NCI-H2029 (cell line): ENCODE measurements at places on chromosomes 6 and 20.

DNA sequence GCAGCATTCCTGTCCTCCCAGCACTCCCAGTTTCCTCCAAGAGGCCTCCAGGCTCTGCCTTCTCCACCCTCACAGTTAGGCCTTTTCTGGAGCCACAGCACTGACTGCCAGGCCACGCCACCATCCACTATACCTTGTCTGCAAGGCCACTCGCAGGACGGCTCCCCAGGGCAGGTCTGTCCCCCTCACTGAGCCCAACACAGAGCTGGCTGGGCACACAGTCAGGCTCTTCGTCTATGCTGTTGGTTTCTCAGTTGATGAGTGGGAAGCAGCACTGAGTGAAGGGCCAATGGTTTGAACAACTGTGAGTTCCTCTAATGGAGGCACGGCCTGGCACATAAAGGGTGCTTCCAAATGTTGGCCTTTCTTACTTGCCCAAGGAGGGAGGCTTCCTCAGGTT lies 95.2 kb downstream of the GRM4 start:
- DNase-seq = no peak

GRCh38 chr6:42236030-42236429 lies 18.4 kb upstream of the MRPS10 start:
- DNase-seq = no peak

GRCh38 chr6:24524805-24525204 lies 30.0 kb downstream of the ALDH5A1 start:
- peak; percentile 48 for DNase-seq

DNA sequence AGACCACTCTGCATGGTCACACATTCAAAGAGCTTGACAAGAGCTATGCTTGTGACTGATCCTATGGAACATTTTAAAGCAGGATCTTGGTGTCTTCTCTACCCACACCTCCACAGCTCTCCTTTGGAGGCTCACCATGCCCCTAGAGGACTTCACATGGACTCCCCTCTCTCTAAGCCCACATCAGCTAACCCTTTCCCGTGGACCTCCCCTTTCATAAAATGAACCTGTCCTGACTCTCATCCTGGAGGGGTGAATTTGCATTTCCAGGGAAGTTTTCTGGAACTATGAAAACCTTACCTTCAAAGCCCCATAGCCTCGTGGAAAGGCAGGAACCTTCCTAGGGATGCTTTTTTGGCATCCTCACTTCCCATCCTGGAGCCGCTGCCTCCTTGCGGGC lies 184.4 kb upstream of the SUPT3H start:
- DNase-seq = no peak

GRCh38 chr6:27605401-27606342 lies 132.8 kb upstream of the ZNF184 start:
- DNase-seq = no peak

- no peak for DNase-seq
Measured at GRCh38 chr6:6816716-6817115, 228.2 kb downstream of the LY86 start.

DNA sequence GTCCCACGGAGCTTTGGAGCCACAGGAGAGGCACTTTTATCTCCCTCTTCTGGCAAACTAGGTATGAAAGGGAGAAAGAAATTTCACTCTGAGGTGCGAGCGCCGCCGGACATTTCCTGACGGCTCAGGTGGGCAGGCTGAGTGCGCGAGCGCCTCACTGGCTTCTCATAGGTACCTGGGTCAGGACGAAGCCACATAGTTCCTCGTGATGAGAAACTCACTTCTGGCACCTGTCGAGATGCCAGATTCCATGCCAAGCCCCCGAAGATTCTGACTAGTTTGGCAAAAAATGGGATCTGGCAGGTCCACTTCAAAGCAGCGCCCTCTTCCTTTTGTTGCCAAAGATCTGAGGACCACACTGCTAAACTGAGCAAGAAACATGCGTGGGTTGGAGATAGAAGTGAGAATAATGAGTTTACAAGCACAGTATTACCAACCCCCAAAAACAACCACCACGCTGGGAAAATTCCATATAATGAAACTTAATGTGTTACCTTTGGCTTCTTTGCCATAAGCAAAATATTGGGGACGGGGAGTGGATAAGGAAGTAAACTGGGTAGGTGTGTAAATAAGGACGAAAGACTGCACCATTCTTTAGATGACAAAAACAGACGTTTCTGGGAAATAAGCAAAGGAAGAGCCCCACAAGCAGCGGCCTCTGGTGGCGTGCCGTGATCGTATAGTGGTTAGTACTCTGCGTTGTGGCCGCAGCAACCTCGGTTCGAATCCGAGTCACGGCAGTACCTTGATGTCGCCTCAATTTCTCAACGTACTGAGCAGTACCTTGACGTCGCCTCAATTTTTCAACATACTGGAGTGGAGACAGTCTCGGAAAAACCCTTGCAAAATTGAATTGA lies 89.8 kb upstream of the PRSS16 start:
- DNase-seq = no peak

DNA sequence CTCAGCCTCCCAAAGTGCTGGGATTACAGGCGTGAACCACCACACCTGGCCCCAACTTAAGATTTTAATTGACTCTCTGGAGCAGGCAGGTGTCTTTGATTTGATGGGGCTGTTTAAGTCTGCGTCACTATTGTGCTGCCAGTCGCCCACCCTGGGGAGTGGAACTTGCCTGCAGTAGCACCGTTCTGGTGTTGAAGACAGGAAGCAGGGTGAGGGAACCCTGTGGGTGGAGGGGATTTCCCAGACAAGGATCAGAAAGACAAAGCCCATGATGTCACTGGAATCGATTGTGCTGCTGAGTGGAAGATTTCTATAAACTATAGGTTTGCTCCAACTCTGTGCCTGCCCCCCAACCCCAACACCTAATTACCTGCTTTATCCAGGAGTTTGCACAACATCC lies 11.0 kb downstream of the ALDH8A1 start:
- DNase-seq = no peak

DNA sequence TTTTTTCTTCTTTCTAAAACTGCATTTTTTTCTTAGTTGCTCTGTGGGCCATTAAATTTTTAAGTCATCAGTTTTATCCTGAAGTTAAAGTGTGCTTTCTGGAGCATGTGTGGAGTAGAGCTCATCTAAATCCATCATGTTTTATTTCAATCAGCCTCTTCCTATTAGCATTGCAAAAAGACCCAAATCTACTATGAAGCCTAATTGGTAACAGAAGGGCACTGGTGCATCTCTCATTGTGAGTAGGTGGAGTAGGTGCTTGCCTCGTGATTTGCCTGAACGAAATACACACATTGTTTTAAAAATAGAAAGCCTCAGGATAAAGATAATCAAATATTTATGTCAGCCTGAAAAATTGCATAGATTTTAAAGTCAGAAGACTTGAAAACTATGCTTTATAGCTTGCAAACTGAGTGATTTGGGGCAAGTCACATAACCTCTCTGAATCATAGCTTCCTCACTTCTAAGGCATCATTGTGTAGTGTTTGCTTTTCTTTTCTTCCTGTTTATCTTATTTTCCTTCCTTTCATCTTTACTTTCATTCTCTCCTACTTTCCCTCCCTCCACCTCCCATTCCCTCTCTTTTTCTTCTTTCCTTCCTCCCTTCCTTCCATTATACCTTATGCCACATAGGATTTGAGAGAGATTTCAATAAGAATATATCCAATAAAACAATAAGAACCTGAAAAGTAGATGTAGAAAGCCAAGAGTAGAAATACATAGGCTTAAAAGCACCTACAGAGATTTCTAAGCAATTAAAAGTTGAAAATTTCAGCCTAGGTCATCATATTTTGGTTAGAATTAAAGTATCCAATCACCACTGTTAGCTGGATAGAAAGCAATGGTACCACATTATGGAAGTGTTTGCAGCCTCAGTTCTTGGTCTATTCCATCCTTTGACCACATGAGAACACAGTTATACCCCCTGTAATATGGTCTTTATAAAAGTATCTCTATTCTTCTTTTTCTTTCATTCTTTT lies 49.6 kb upstream of the RNF146 start:
- no peak for DNase-seq

DNA sequence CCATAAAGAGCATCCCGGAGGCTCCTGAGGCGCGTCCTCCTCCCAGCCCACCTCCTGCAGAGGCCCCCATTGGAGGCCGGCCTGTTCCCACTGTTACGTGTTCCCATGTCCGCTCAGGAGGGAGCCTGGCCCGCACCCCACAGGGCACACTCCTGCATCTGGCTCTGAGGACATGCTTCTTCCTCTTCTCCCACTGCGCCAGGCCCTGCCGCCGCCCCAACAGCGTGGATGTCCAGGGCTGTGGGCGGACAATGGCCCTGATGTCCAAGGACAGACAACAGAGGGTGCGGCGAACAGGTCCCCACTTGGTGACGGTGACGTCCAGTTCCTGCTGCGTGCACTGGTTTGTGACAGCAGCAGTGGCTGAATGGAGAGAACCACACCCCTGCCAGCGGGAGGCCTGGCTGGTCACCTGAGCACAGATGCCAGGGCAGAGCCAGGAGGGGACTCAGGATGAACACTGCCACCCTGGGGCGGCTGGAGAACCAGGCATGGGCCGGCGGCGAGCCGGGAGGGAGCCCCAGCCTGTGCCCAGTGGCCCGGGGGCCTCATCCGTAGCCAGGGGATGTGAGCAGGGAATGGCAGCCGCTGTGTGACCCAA lies 26.6 kb downstream of the FRMD1 start:
- DNase-seq = no peak

- no peak for DNase-seq
Measured at GRCh38 chr20:2599288-2600006, 53.0 kb upstream of the NOP56 start.

DNA sequence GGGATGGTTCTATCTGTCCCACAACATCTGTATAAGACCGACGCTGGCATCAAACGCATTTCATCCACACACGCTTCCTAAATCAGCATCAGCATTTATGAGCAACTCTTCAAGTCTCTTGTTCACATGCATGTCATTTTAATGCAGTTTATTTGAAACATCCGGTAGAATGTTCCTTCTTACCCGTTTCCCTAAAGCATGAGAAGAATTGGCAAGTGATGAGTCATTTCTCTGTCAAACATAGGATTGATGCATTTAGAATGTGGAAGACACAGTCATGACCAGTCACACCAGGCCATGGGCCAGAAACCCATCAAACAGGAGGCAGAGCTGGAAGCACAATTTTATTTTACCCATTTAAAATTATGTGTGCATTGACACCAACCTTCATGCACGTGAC lies 122.8 kb downstream of the UST start:
- DNase-seq = no peak

- DNase-seq = no peak
Measured at GRCh38 chr6:169915769-169916550, 164.5 kb downstream of the ERMARD start.

DNA sequence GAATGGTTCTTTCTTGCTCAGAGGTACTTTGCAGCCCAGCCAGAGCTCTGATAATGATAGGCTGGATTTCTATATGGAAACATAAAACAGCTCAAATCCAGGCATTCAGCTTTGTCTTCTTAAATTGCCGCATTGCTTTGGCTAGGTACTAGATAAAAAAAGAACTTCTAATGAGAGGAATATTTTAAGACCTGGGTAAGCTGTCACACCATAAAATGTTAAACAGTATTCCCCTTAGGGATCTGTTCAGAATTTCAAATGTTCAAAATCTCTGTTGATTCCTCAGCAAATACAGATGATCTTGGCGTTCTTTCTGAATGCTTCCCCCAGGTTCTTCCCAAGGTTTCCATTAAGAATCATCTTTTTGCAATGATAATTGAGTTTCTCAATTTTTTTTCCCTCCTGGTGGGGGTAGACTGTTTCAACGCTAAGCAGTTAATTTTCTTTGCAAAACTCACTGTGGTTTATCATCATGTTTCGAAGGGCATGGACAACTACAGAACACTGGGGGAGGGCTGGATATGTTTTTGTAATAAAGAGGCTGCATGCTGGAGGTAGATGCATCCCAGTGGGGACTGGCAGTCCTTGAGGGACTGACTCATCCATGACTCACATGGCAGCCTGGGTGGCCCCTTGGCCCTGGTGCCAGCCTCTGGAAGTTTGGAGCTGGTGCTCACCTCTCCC lies 31.0 kb downstream of the TIAM2 start:
- DNase-seq = no peak

- no peak for DNase-seq
Measured at GRCh38 chr6:109075934-109076333, 18.7 kb downstream of the SESN1 start.

DNA sequence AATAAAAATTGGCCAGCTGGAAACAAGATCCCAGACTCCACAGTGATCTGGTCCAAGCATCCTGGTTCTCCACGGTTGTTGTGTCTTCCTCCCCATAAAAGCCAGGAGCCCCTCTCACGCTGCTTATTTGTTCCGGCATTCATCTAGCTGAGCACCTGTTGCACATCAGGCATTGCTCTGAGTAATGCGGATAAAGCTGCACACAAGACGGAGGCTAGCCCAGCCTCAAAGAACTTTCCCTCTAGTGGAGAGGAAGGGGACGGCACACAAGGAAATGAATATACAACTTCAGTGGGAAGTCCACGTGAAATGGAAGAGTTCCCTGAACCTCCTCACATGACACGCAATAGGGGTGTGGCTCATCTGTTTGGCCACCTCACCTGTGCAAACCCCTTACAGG lies 30.3 kb upstream of the NXT1 start:
- no peak for DNase-seq

- DNase-seq = no peak
Measured at GRCh38 chr20:62310757-62311121, 7.9 kb downstream of the ADRM1 start.

DNA sequence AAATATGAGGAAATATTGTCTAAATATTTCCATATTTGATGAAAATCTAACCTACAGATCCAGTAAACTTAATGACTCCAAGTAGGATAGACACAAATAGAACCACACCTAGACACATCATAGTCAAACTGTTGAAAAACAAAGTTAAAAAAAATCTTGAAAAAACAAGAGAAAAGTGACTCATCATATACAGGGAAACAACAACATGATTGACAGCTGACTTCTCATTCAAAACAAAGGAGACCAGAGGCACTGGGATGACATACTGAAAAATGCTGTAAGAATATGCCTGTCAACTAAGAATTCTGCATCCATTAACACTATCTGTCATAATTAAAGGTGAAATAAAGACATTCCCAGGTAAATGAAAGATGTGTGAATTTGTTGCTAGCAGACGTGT lies 38.8 kb downstream of the BMP2 start:
- no peak for DNase-seq

GRCh38 chr6:13667655-13668054 lies 44.0 kb downstream of the RANBP9 start:
- DNase-seq = no peak

GRCh38 chr6:37265860-37266259 lies 7.9 kb upstream of the TMEM217 start:
- DNase-seq = no peak

GRCh38 chr20:57208198-57208597 lies 58.2 kb downstream of the BMP7 start:
- no peak for DNase-seq
